GM13976 (cell line): ENCODE measurements at places on chromosomes 11 and 22.

DNA sequence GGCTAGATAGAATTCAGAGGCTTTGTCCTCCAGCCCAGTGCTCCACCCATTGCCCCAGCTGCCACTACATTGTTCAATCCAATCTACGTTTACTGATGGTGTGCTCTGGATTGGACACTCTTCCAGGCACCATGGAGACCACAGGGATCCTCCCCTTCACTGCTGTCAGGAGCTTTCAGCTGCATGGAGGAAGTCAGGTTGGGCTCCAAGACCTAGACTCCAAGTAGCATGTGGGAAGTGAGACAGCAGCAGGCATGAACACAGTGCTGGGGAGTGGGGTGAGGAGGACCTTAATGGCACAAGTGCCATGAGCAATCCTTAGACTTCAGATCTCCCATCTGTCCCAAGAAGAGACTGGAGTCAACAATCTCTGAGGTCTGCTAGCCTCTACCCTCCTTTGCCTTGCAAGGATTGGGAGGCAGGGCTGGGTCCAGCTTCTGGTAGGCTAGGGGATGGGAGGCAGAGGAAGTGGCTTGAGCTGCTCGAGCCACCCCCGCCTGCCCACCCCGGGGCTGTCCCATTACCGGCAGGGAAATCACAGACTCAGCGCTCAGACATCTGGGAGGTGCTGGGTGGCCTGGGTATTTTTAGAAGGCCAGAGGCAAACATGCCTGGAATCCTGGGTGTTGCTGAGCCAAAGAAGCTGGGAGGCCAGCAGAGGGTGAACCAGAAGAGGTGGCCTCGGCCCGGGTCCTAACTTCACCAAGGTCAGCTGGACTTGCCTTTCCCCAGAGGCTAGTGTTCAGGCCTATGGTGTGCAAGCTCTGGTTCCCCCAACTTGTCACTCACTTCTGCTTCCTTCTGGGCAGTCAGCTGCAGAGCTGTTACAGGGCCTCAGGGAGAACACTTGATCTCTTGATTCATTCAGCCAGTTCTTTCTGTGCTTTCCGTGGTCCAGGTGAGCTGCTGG, 15.2 kb upstream of the FCHSD2 start:
- DNase-seq: peak; percentile 75

DNA sequence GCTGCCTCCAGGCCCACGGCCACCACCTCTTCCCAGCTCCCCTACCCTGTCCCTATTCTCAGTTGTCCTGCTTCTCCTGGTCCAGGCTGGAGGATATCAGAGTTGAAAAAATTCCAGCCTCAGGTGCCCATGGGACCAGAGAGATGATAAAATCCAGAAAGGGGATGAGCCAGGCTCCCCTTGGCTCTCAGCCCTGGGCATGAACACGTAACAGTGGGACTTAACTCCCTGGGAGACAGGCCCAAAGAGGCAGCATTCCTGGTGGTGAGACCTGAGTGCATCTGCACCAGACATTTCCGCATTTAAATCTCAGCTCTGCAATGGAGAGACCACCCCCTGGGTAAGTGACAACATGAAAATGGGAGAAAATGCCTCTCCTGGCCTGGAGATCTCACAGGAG, 10.4 kb upstream of the SLC39A13 start:
- DNase-seq: no peak

DNA sequence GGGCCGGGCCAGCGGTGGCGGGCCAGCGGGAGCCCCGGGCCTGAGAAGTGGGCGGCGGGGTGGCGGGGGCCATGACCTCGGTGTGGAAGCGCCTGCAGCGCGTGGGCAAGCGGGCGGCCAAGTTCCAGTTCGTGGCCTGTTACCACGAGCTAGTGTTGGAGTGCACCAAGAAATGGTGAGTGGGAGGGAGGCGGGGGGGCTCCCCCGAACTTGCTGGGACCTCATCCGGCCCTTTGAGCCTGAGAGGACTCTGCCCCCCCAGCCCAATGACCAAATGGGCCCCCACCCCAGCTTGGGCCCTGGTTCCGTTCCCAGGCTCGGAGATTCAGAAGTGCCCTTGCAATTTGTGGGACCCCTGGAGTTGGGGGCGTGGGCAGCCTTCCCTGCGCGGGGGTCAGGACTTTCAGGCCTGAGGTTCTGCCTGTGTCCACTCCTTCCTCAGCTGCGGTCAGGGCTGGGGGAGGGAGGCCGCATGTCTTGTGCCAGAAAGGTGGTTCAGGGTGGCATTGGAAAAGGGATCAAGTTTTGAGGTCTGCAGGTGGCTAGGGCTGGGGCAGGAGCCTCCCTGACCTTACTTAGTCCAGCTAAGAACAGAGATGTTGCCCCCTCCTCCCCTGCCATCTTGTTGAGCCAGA, 496 bp downstream of the EHBP1L1 start:
- DNase-seq: peak; percentile 64

DNA sequence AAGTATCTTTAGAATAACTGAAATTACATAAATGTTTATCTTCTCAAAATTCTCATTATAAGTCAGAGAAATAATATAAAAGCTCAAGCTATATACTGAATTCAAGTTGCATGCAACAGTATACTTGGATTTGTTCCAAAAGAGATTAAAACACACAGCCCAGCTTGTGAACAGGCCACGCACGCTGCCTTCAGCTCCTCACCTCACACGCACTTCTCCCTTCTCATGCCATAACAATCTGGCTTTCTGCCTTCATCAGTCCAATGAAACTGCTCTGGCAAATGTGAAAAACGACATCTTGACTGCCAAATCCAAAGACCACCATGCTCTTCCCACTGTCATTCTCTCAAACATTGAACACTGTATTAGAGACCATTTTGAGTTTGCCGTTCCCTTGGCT, 22.1 kb downstream of the ATP6V1E1 start:
- DNase-seq: no peak

- DNase-seq: no peak
These were observed 11.7 kb upstream of the DNAJB13 start for GRCh38 chr11:73939096-73939495.
